ENCODE measurements at places on chromosomes 11 and 22.

- DNase-seq: no peak
Measured at GRCh38 chr22:37804352-37804880, 3.3 kb upstream of the GCAT start.

- DNase-seq: no peak
Measured at GRCh38 chr11:1701091-1701807, 4.3 kb downstream of the KRTAP5-6 start.

GRCh38 chr11:130421697-130422096 is 6.7 kb downstream of the ADAMTS8 start:
- no peak for DNase-seq

DNA sequence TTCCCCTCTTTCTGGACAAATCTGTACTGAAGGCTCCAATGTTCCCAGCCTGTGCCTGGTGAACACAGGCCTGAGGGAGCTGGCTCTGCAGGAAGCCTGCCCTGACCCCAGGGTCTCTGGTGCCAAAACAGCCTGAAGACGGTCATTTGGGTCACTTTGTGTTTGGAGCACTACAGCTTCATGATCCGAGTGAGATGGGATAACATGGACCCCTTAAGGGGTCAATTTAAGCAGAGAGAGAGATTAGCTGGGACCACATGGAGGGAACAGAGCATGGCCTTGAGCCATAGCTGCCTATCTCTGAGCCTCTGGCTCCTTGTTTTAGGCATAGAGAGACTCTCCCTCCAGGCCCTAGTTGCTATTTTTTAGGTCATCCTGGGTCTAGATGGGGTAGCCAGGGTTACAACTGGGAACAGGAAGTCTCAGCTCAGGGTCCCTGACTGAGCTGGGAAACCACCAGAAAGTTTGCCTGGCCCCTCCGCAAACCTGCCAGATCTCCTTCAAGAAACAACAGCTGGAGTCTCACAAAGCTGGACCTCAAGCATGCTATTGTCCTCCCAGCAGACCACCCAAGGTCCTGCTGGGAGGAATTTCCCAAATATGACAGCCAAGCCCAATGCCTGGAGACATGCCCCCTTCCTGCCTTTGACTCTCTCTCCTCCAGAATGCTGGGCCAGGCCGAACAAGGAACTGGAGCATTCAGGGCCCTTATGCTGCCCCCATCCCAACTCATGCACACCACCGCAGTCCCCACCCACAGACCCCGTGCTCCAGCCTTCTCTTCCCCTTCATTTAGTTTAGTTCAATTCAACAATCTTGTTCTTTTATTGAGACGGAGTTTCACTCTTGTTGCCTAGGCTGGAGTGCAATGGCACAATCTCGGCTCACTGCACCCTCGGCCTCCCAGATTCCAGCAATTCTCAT is 4.0 kb downstream of the SLCO2B1 start:
- DNase-seq: no peak

GRCh38 chr22:37431801-37432707 is 4.8 kb upstream of the ELFN2 start:
- DNase-seq: peak; percentile 31

GRCh38 chr22:18110954-18111758 is 547 bp downstream of the TUBA8 start:
- DNase-seq: no peak

- DNase-seq: no peak
Measured at GRCh38 chr22:33932997-33933396, 12.7 kb upstream of the LARGE1 start.

DNA sequence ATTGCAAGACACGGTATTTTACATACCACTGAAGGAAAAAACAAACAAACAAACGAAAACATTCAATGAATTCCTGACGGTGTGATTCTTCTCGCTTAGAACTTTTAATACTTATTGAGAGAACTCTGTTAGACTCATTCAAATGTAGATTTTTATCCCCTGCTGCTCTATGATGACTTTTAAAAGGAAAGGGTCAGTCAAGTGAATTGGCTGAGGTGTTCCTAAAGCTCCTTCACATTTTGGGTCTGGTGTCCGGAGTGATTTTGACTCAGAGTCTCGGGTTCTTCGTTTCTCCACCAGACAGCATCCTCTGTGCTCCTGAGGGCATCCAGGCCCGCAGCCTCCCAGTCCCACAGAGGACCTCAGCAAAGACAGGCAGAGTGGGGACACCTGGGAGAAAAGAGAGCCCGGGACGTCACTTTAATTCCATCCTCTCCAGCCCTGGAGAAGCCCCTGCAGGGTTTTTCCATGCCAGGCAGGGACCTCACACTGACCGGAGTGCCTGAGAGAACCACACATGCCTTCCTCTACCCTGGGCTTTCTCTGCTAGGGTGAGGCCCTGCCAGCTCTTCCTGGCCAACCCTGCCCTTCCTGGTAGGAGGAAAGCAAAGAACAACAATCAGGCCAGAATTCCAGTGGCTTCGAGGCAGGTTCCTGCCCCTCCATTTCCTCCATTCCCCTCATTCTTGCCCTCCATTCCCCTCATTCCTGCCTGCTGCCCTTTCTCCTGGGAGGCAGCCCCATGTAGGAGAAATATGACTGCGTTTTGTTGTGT is 1.4 kb upstream of the CSF2RB start:
- no peak for DNase-seq

DNA sequence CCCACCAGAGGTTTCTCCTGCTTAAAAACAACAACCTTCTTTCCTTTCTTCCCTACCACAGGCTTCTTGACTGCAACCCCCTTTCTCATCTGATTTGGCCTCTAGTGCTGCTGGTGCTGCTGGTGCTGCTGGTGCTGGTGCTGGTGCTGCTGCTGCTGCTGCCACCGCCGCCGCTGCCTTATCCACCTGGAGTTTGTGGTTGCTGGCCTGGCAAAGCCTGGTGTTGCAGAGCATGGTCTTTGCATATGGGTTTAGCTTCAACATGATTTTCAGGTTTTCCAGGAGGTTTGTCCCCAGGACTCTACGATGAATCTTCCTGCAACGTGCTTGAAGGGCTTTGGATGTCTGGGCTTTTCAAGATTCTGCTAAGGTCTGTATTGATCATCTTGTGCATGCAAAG is 49.7 kb downstream of the MRTFA start:
- no peak for DNase-seq

DNA sequence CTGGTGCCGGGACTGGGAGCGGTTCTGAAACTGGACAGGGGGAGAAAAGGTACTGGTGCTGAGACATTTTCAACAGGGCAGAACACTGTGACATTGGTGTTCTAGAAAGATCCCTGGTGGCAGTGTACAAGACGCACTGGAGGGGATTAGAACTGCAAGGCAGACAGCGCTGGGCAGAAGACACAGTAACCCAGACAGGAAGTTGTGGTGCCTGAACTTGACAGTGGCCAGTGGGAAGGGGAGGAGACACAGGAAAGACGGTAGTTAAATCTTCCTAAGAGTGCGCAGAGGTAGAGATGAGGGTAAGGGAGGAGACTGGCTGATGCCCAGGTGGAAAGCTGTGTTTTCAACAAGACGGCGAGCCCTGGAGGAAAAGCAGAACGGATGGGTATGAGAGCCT is 24.5 kb downstream of the FAM227A start:
- DNase-seq: no peak

- peak; percentile 72 for DNase-seq
Measured at GRCh38 chr11:78420255-78420764, 2.7 kb upstream of the GAB2 start.

DNA sequence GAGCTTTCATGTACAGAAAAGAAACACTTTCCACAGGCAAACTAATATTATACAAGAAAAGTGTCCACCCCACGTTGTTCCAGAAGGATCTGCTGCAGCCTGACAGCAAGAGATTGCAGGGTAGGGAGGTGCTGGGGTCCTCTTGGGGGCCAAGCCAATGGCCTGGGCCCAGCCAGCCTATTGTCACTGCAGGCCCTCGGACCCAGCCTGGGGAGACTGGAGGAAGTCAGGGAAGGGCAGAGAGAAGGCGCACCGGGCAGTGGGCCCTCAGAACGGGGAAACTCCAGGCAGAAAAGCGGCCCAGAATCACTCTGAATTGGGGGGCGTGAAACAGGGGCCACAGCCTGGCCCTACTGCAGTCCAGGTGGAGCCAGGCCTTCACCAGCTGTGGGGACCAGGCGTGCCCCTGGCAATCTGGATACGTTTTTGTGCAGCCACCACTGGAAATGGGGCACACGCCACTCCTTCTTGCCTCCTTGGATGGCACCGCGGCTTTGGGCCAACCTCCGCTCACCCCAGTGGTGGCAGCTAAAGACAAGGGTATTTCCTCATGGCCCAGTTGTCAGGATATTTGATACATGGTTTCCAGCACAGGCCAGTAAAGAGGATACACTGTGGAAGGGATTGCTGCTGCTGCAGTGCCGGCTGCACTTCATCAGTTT is 3.9 kb upstream of the NAP1L4 start:
- DNase-seq: no peak

DNA sequence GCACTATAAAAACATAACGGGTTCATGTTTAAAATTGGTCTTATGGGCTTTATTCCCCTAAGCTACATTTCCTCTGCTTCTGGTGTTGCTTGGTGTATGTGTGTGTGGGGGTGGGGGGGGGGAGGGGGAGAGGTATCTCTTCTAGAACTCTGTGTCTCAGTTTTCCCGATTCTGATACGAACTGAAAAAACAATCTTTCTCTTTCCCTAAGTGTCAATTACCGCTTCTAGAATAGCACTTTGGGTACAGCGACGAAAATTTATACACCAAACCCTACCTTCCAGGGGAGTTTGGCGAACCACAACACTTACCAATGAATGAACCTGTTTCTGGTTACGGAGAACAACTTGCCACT is 636 bp downstream of the NUP160 start:
- DNase-seq: no peak

DNA sequence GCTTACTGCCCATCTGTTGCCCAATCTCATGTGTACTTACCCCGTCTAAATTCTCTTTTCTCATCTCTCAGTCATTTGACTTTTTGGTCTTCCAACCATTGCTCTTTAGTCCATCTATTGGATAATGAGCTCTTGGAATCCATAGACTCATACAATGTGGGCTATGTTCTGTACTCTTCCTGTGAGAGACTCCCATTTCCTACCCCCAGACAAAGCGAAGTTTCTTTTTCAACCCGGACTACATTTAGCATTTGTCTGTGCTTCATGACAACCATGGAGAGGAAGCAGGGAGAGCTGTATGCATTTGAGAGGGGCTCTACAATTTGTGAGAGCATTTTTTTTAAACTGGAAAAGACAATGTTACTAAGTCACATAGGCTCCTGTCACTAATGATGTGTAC is 4.0 kb upstream of the ARHGAP42 start:
- DNase-seq: no peak

DNA sequence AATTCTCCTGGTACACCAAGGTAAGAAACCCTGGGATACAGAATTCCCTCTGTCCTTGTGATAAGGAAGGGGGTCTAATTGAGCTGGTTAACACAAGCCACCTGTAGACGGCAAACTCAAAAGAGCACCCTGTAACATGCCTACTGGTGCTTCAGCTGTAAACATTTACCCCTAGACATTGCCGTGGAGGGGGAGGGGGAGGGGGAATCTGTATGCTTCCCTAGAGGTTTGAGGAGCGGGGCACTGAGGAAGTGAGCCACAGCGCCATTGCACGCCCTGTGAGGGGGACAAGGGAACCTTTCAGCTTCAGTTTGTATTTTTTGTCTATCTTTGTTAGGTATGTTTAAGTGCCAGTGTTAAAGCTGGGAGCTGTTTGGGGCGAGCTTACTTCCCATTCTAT is 99.8 kb downstream of the AASDHPPT start:
- DNase-seq: no peak

- DNase-seq: no peak
Measured at GRCh38 chr11:78179459-78180071, 8.9 kb downstream of the KCTD21 start.

DNA sequence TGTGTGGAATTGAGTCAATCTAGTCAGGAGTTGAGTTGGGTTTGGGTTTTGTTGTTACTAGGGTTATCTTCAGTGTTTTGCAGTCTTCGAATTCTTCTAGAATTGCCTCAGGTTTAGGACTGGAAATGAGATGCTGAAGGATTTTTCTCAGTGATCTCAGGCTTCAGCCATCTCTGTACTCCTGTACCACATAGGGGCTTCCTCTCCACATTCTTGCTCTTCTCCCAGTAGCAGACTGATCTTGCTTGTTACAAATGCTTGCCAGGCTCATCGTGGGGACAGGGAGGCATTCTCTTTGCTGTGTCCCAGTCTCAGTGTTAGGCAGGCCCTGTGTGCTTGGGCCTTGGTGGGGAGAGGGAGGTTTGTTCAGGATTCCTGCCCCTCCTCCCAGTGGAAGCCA is 96.1 kb downstream of the LRRC32 start:
- DNase-seq: no peak

GRCh38 chr11:35761899-35762298 is 99.3 kb downstream of the TRIM44 start:
- no peak for DNase-seq

DNA sequence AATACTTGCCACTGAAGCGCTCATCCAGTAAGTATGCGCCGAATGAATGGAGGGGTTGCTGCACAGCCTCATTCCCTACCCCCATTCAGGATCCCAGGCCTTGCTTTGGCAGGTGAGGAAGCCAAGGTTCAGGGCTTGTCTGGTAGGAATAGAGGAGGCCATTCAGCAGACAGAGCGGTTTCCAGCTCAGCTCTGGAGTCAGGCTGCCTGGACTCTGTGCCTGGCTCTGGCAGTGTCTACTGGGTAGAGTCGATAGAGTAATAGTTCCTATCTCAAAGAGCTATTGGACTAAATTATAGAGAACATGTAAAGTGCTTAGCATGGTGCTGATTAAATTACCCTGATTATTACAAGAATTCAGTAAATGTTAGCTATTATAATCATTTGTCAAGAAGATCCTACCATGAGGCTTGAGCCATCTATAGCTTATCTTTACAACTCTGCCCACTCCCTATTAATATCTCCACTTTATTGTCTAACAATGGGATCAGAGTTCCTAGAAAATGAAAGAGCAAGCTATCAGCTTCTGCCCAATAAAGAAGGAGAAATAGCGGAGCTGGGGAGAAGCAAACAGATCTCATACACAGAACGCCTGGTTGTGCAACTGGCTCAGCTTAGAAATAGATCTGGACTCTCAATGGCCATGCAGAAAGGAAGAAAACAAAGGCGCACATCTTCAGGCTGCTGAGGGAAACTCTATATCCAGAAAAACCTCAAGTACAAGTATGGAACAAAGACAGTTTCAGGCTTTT is 6.6 kb upstream of the SNX32 start:
- DNase-seq: no peak

DNA sequence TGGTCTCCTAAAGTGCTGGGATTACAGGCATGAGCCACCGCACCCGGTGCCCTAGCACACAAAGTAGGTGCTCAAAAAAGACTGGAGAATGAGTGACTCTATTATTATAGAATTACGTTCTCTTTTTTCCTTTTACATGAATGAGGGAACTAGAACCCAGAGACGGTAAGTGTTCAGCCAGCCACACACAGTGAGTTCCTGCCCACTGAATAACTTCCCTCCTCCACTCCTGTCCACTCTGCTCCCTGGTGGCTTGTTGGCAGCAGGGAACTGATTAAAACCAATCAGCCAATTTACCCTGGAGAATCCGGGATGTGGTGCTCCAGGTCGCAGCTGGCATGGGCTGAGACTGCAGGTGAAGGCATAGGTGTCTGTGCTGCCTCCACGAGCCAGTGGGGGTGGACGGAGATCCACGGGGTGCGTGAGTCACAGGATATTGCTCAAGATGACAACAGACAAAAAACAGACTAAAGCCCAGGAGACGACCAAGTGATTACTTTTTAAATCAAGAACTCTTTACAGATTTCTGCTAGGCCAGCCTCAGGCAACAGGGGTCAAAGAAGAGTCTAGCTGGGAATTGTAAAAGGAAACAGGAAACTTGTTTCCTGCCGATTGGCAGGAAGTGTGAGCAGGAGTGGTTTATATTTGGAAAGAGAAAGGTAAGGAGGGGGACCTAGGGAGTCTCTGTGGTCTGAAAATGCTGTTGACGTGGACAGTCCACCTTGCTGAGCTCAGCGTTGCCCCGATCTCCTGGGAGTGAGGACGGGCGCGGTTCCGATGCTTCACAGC is 95.2 kb upstream of the TP53I11 start:
- DNase-seq: peak; percentile 7

GRCh38 chr11:106418791-106419190 is 341.3 kb downstream of the AASDHPPT start:
- no peak for DNase-seq

Measured in brain pericyte (primary cell).